Spinal cord (tissue), 10 donors: ENCODE measurements at places on chromosomes 11 and 22. TPM values are rescaled to one million over a fixed set of nuclear protein-coding genes. Genes with fewer than 3 reads are reported as not detected.

MS4A3 gene
- polyA plus RNA-seq: not detected

CCDC34 gene
- 16.3 TPM for polyA plus RNA-seq

DNA sequence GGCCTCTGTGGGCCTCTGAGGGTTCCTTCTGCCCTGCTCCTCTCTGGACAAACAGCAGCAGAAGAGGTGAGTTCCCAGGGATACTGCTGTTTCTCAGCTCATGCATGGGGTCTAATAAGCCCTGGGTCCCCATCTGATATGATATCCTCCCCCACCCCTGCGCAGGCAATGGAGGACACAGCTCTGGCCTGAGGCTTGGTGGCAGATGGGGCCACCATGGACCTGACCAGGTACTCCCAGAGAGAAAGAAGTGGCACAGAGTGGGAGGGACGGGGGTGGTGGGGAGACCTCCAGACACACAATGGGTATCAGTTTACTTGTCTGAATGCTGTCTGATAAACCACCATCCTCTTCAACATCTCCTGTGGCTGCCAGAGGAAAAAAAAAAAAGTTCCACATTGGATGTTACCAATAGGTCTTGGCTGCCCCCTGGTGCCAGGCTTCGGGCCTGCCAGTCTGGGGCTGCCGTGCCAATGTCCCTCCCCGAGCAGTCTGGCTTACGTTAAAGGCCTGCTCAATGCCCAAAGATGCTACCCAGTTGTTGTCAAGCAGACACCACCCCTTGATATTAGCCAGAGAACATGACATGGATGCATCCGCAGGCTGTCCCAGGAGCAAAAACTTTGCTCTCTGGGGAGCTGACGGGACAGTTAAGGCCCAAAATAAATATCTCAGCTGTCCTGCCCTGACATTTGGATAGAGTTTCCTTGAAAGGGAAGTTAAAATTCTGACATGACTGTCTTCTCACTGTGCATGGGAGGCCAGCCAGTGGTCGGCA is 27.9 kb upstream of the ABCC8 start:
- H3K4me3 ChIP-seq: no peak overlapping the region
- no peak overlapping the region for H3K27ac ChIP-seq
- H3K27me3 ChIP-seq: no peaks in the 10 kb centered on the region
- H3K36me3 ChIP-seq: no peaks in the 10 kb centered on the region

GRCh38 chr11:64545619-64546018 is 45.4 kb upstream of the SLC22A12 start:
- no peak for DNase-seq
- H3K36me3 ChIP-seq: no peaks in the 10 kb centered on the region
- H3K4me3 ChIP-seq: no peak overlapping the region
- no peaks in the 10 kb centered on the region for H3K4me1 ChIP-seq
